Activated CD4-positive, alpha-beta T cell treated with anti-CD3 and anti-CD28 coated beads, Interleukin-2, amount 10 ng/mL, durations not matched to agents 24 days and 14 days (primary cell): ENCODE measurements at places on chromosomes 3 and 15. TPM values are rescaled to one million over a fixed set of nuclear protein-coding genes. Genes with fewer than 3 reads are reported as not detected.

GRCh38 chr3:45182915-45183871 is 37.0 kb upstream of the CDCP1 start:
- H3K4me3 ChIP-seq, result no peak overlapping the region
- no peaks in the 10 kb centered on the region for H3K36me3 ChIP-seq
- H3K27ac ChIP-seq, result no peak overlapping the region

- peak overlapping the region; percentile 51 for H3K27ac ChIP-seq
- DNase-seq, result peak; percentile 82
Measured at GRCh38 chr3:46110701-46111493, 83.6 kb upstream of the XCR1 start.

- no peak for DNase-seq
- peaks cover 21% of the 10 kb centered on the region for H3K4me1 ChIP-seq
- H3K36me3 ChIP-seq, result peaks cover 5% of the 10 kb centered on the region
- H3K27ac ChIP-seq, result no peak overlapping the region
- no peaks in the 10 kb centered on the region for H3K27me3 ChIP-seq
Measured at GRCh38 chr15:64030123-64030522, 16.2 kb downstream of the DAPK2 start.

- H3K4me1 ChIP-seq, result peaks cover 16% of the 10 kb centered on the region
- H3K27ac ChIP-seq, result no peak overlapping the region
- no peak overlapping the region for H3K4me3 ChIP-seq
- no peaks in the 10 kb centered on the region for H3K36me3 ChIP-seq
- peaks cover 8% of the 10 kb centered on the region for H3K27me3 ChIP-seq
- no peak for DNase-seq
Measured at GRCh38 chr15:66901336-66902100, 163.9 kb upstream of the SMAD3 start.

- no peak for DNase-seq
- peaks cover 36% of the 10 kb centered on the region for H3K27me3 ChIP-seq
- H3K4me1 ChIP-seq, result no peaks in the 10 kb centered on the region
- H3K4me3 ChIP-seq, result no peak overlapping the region
Measured at GRCh38 chr15:71386448-71387236, 271.4 kb downstream of the THSD4 start.

The PPP2R3A gene
- 0.28 and 0.49 TPM in 2 replicates for total RNA-seq

The CNTN4 gene
- not detected in 2 replicates for total RNA-seq
